Subcutaneous adipose tissue (tissue), 4 donors: ENCODE measurements at places on chromosomes 3 and 15. TPM values are rescaled to one million over a fixed set of nuclear protein-coding genes. Genes with fewer than 3 reads are reported as not detected.

The KBTBD8 gene
- total RNA-seq = 0.65 TPM

The FBXW12 gene
- not detected for total RNA-seq

The MEX3B gene
- total RNA-seq = 2.0 TPM

The PLA1A gene
- 1.5 TPM for total RNA-seq

The SERINC4 gene
- not detected for total RNA-seq

The TPRA1 gene
- total RNA-seq = 12.2 TPM
